GM12878 (cell line): ENCODE measurements at places on chromosomes 13 and 19.

- no peak overlapping the region for H3K4me3 ChIP-seq
- H3K27ac ChIP-seq, result no peak overlapping the region
- no peaks in the 10 kb centered on the region for H3K4me1 ChIP-seq
- H3K27me3 ChIP-seq, result no peaks in the 10 kb centered on the region
These were observed 1193.1 kb upstream of the MIR17HG start for GRCh38 chr13:90154311-90154960.

GRCh38 chr19:46950526-46951170 lies 69.0 kb upstream of the NPAS1 start:
- no peak for DNase-seq
- H3K36me3 ChIP-seq, result peaks cover 2% of the 10 kb centered on the region; the same call in 1 of the 2 replicates
- no peak overlapping the region for H3K4me3 ChIP-seq
- H3K27ac ChIP-seq, result peak overlapping the region; percentile 8; the same call in 1 of the 2 replicates
- peaks cover 37% of the 10 kb centered on the region for H3K4me1 ChIP-seq
- H3K27me3 ChIP-seq, result no peaks in the 10 kb centered on the region

- no peak overlapping the region for H3K4me3 ChIP-seq
- H3K36me3 ChIP-seq, result no peaks in the 10 kb centered on the region
- DNase-seq, result no peak
These were observed 100.3 kb upstream of the DOCK9 start for GRCh38 chr13:99078017-99078771.

- no peaks in the 10 kb centered on the region for H3K27me3 ChIP-seq
- H3K4me3 ChIP-seq, result no peak overlapping the region
- H3K36me3 ChIP-seq, result no peaks in the 10 kb centered on the region
- DNase-seq, result no peak
- no peaks in the 10 kb centered on the region for H3K4me1 ChIP-seq
- H3K27ac ChIP-seq, result no peak overlapping the region
These were observed 631.3 kb downstream of the DIAPH3 start for GRCh38 chr13:59532405-59532804.

DNA sequence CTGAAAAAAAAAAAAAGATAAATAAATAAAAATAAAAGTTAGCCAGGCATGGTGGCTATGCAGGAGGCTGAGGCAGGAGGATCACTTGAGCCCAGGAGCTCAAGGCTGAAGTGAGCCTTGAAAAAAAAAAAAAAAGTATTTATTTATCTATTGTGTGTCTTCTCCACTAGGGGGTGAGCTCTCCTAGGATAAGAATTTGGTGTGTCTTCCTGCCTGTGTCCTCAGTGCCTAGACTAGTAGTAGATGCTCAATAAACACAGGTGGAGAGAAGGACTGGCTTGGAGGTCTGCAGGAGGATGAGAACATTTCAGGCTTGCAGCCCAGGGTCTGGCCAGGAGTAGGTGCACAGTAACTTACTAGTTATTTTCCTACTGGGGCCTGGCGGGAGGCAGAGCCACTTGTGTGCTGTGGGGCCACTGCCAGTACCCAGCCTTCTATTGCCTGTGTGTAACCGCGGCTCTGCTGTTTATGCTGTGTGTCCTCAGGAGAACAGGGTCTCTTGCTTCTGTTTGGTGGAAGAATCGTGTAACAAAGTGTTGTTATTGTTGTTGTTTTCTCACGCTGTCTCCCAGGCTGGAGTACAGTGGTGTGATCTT lies 5.4 kb downstream of the LMTK3 start:
- DNase-seq, result no peak
- H3K4me1 ChIP-seq, result peaks cover under 1% of the 10 kb centered on the region; the same call in 1 of the 2 replicates
- no peaks in the 10 kb centered on the region for H3K36me3 ChIP-seq
- no peak overlapping the region for H3K4me3 ChIP-seq

- H3K36me3 ChIP-seq, result no peaks in the 10 kb centered on the region
- no peaks in the 10 kb centered on the region for H3K27me3 ChIP-seq
- DNase-seq, result no peak
- peaks cover 4% of the 10 kb centered on the region; the same call in 1 of the 2 replicates for H3K4me1 ChIP-seq
- no peak overlapping the region for H3K27ac ChIP-seq
These were observed 84.0 kb downstream of the ATP11A start for GRCh38 chr13:112773601-112774447.

GRCh38 chr13:40502236-40502635 lies 164.2 kb downstream of the FOXO1 start:
- no peak overlapping the region for H3K27ac ChIP-seq
- no peak overlapping the region for H3K4me3 ChIP-seq
- no peaks in the 10 kb centered on the region for H3K36me3 ChIP-seq
- H3K27me3 ChIP-seq, result peaks cover 10% of the 10 kb centered on the region; the same call in 1 of the 2 replicates

GRCh38 chr19:6752256-6753177 lies 13.0 kb downstream of the TRIP10 start:
- H3K27ac ChIP-seq, result peak overlapping the region; percentile 64
- peaks cover 17% of the 10 kb centered on the region for H3K4me1 ChIP-seq
- peak overlapping the region; percentile 48; the same call in 1 of the 2 replicates for H3K4me3 ChIP-seq
- no peak for DNase-seq
- H3K36me3 ChIP-seq, result peaks cover 13% of the 10 kb centered on the region

- peak; percentile 35 for DNase-seq
- no peaks in the 10 kb centered on the region for H3K4me1 ChIP-seq
- no peak overlapping the region for H3K4me3 ChIP-seq
- H3K36me3 ChIP-seq, result no peaks in the 10 kb centered on the region
These were observed 10.4 kb downstream of the GJB2 start for GRCh38 chr13:20182231-20182846.

DNA sequence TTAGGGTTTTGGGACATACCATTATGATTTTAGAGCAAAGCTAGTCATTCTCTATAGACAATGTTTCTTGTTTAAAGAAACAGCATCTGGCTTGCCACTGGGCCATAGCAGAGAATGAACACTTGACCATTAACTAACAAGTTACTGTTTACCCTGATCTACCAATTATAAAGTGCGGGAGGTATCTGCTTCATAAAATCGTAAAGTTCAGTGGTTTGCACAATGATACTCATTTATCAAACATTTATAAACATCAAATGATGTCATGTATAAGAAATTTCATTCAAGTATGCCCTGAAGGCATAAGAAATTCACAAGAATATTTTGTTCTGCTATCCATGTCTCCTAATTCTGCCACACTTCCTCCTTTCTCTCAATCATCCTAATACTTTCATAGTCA lies 139.2 kb downstream of the PCDH20 start:
- no peak overlapping the region for H3K27ac ChIP-seq
- H3K27me3 ChIP-seq, result no peaks in the 10 kb centered on the region
- H3K4me1 ChIP-seq, result no peaks in the 10 kb centered on the region
- H3K4me3 ChIP-seq, result no peak overlapping the region

GRCh38 chr19:7500811-7501450 lies 12.1 kb upstream of the PEX11G start:
- no peaks in the 10 kb centered on the region; the same call in 1 of the 2 replicates for H3K27me3 ChIP-seq
- no peak for DNase-seq
- no peaks in the 10 kb centered on the region for H3K36me3 ChIP-seq
- no peaks in the 10 kb centered on the region for H3K4me1 ChIP-seq
- no peak overlapping the region for H3K4me3 ChIP-seq

DNA sequence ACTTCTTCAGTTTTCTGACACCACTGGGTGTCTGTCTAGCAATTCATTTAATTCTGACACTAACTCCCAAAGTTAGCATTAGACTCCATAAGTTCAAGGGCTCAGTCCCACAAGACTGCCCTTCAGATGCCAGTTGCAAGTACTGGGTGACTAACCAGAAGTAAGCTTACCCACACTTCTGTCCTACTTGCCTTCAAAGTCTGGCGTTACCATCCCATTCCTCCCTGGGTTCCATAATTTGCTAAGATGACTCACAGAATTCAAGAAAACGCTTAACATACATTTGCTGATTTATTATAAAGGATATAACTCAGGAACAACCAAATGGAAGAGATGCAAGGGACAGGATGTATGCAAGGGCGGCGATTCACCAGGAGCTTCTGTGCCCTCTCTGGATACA lies 45.5 kb upstream of the NPAS1 start:
- no peak for DNase-seq
- peaks cover 2% of the 10 kb centered on the region for H3K36me3 ChIP-seq
- no peak overlapping the region for H3K27ac ChIP-seq
- no peak overlapping the region for H3K4me3 ChIP-seq
- H3K4me1 ChIP-seq, result no peaks in the 10 kb centered on the region
- H3K27me3 ChIP-seq, result no peaks in the 10 kb centered on the region

DNA sequence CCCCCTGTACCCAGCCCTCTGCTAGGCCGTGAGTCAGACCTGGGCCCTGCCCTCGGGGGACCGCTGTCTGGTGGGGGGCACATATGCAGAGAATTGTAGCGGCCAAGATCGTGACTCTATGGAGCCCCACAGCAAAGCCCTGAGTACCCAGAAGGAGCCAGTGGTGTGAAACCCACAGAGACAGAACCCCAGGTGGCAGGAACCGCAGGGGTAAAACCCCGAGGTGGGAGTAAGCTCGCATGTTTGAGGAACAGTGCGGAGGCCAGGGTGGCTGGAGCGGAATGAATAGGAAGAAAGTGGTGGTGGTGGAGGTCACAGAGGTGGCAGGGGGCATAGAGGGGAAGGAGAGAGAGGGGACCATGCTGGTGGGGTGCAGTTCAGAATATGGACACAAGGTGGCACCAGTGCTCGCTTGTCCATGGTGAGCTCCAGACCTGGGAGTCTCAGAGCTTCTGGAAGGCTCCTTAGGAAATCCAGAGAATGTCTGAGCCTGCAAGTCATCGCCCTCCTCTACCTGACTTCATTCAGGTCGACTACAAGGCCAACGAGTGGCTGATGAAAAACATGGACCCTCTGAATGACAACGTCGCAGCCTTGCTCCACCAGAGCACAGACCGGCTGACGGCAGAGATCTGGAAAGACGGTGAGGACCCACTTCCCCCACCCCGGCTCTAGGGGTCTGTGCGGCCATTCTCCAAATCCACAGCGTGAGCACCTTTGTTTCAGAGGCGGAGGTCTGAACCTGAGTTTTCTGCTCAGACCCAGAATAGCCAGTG lies 48.9 kb downstream of the MYH14 start:
- H3K27me3 ChIP-seq, result no peaks in the 10 kb centered on the region
- H3K27ac ChIP-seq, result no peak overlapping the region
- DNase-seq, result no peak
- H3K4me3 ChIP-seq, result no peak overlapping the region
- H3K4me1 ChIP-seq, result no peaks in the 10 kb centered on the region

GRCh38 chr13:54390841-54391240 lies 1362.2 kb downstream of the OLFM4 start:
- no peak overlapping the region for H3K4me3 ChIP-seq
- no peaks in the 10 kb centered on the region for H3K36me3 ChIP-seq
- DNase-seq, result no peak
- H3K27ac ChIP-seq, result no peak overlapping the region

GRCh38 chr13:27791146-27791900 lies 960 bp upstream of the GSX1 start:
- H3K4me3 ChIP-seq, result peak overlapping the region; percentile 27; the same call in 1 of the 2 replicates
- H3K27ac ChIP-seq, result no peak overlapping the region
- DNase-seq, result no peak
- H3K27me3 ChIP-seq, result peaks cover 16% of the 10 kb centered on the region
- H3K36me3 ChIP-seq, result no peaks in the 10 kb centered on the region

- peaks cover 5% of the 10 kb centered on the region for H3K36me3 ChIP-seq
- DNase-seq, result no peak
- H3K27me3 ChIP-seq, result no peaks in the 10 kb centered on the region
- peak within 1 kb of the TSS; percentile 89 for H3K27ac ChIP-seq
- peak within 1 kb of the TSS; percentile 94 for H3K4me3 ChIP-seq
These were observed at the start of gene ABCC4 for GRCh38 chr13:95301183-95301967. Gene ABCC4 (minus strand): TSS chr13:95301451. CDS start chr13:95301314, 137 bp downstream.

GRCh38 chr13:42497798-42498197 lies 76.2 kb upstream of the TNFSF11 start:
- peaks cover 33% of the 10 kb centered on the region for H3K4me1 ChIP-seq
- H3K4me3 ChIP-seq, result no peak overlapping the region
- H3K27me3 ChIP-seq, result no peaks in the 10 kb centered on the region
- peak overlapping the region; percentile 85 for H3K27ac ChIP-seq
- peak; percentile 88 for DNase-seq

DNA sequence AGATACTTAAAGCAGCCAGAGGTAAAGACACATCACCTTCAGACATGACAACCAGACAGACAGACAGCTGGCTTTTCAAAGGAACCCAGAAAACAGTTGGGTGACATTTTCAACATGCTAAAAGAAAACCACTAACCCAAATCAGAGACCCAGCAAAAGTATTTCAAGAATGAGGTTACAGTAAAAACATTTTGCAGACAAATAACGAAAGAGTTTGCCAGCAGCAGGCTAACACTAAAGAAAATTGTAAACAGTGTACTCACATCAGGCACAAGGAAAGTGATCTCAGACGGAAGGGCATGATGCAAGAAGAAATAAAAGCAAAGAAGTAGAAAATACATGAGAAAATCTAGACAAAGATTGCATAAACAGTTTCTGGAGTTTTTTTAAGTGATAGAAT lies 46.4 kb downstream of the AP1M1 start:
- H3K36me3 ChIP-seq, result no peaks in the 10 kb centered on the region
- DNase-seq, result no peak
- H3K27ac ChIP-seq, result no peak overlapping the region
- H3K4me1 ChIP-seq, result no peaks in the 10 kb centered on the region
- no peak overlapping the region for H3K4me3 ChIP-seq

DNA sequence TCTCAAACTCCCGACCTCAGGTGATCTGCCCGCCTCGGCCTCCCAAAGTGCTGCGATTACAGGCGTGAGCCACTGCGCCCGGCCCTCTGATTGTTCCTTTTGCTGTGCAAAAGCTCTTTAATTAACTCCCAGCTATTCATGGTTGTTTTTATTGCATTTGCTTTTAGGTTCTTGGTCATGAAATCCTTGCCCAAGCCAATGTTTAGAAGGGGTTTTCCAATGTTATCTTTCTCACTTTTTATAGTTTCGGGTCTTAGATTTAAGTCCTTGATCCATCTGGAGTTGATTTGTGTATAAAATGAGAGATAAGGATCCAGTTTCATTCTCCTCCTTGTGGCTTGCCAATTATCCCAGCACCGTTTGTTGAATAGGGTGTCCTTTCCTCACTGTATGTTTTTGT lies 19.2 kb upstream of the GRTP1 start:
- H3K27me3 ChIP-seq, result no peaks in the 10 kb centered on the region
- H3K27ac ChIP-seq, result no peak overlapping the region
- no peaks in the 10 kb centered on the region for H3K36me3 ChIP-seq
- no peaks in the 10 kb centered on the region for H3K4me1 ChIP-seq
- no peak overlapping the region for H3K4me3 ChIP-seq

GRCh38 chr19:19224150-19224851 lies 12.5 kb downstream of the NCAN start:
- DNase-seq, result no peak
- peaks cover 4% of the 10 kb centered on the region for H3K4me1 ChIP-seq
- H3K4me3 ChIP-seq, result no peak overlapping the region
- no peak overlapping the region for H3K27ac ChIP-seq
- no peaks in the 10 kb centered on the region for H3K36me3 ChIP-seq

DNA sequence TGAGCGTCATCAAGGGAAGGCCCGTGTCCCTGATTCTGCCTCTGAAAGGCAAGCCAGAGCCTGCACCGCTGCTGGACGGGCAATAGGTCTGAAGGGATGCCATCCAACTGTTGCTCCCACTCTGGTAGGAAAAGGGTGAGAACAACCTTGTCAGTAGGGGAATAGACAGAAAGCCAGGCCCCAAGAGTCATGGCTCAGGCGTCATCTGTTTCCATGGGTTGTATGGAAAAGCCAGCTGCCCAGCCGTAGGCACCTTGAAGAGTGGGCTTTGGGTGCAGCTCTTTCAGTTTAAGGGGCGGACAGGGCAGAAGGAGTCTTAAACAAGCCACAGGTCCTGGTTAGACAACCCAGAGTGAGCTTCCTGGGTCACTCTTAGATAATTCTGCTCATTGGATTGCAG lies 66.5 kb downstream of the RNF6 start:
- H3K36me3 ChIP-seq, result no peaks in the 10 kb centered on the region
- no peak for DNase-seq
- H3K27ac ChIP-seq, result no peak overlapping the region
